ENCODE measurements at places on chromosomes 7 and 10.

DNA sequence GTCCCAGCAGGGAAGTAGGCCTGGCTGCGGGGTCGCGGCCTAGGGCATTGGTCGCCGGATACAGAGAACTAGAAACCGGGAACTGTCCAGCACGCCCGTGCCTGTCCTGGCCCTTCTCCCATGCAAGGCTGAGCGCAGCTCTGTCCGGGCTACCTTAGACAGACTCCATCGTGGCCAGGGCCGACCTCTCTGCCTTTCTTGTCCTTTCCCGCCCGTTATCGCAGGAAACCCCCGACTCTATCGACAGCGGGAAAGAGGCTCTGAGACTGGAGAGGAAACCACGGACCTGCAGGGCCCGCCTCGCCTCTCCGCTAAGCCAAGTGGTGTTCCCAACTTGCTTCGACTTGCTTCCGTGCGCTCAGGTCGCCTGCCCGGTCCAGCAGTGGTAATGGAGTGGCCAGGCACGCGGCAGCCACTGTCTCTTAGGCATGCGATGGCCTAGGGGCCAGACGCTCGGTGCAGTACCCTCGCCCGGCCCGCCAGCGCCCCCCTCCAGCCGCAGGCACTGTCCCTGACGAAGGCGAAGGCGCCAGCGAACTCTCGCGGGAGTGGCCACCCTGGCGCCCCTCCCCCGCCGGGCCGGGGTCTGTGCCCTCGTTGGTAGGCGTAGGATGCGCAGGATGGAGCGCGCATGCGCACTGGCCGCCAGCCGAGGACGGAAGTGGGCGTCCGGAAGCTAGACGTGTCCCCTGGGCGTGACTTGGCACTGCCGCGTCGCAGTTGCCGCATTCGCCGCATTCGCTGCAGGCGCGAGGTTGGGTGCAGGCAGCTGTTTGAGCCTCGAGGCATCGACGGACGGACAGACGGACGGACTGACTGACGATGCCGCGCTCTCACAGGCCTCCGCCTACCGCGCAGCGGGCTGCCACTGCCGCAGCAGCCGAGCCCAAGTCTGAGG lies 54.4 kb downstream of the MCMBP start:
- peak; percentile 83 for DNase-seq

- DNase-seq = no peak
These were observed 117.2 kb downstream of the DLG5 start for GRCh38 chr10:77809336-77809735.

- no peak for DNase-seq
These were observed 3.5 kb downstream of the FOXP2 start for GRCh38 chr7:114418117-114418516.

DNA sequence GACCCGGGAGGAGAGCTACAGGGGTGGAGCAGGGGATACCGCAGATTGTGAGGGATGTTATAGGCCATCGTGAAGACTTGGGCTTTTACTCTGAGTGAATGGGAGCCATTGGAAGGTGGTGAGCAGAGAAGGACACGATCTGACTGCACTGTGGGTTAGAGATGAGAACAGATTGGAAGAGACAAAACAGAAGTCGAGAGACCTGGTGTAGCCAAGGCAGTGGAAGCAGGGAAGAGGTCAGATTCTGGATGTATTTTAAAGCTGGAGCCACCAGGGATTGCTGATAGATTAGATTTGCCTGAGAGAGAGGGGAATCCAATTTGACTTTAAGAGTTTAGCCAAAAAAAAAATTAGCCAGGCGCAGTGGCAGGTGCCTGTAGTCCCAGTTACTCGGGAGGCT lies 21.6 kb upstream of the EEPD1 start:
- no peak for DNase-seq

- DNase-seq = no peak
These were observed 14.5 kb downstream of the PYROXD2 start for GRCh38 chr10:98400482-98400881.

DNA sequence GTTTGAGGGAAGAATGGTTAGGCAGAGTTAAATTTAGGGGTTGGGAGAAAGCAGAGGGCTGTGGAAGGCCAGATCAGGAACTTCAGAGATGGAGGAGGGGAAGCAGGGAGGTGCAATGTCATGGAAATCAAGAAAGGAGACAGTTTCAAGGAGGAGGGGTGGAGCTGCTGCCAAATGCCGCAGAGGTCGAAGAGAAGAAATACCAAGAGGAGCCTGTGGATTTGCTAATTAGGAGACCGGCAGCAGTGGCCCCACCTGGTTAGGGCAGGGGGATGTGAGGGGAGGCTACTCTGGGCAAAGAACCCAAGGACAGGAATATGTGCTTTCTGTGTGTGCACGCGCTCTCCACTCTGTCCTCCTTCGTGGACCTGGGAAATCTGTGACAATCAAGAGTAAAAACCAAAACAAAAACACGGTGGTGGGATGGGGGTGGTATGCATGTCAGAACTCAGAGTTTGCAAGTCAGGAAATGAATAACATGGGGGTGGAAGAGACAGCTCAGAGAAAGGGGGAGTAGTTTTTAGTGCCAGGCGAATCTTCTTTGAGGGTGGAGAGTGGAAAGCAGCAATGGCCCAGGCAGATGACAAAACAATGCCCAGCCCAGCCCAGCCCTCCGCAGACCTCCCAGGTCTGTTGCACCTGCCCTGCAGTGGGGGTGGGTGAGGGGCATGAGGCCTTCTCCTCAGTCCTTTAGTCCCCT lies 102.9 kb upstream of the PAX2 start:
- no peak for DNase-seq

Data from hindlimb muscle (tissue), 1 donor.